ENCODE measurements at places on chromosomes 11 and 22. TPM values are rescaled to one million over a fixed set of nuclear protein-coding genes. Genes with fewer than 3 reads are reported as not detected.
A peak's percentile ranks its signal among the peaks of the same experiment; 100 is the strongest.

DNA sequence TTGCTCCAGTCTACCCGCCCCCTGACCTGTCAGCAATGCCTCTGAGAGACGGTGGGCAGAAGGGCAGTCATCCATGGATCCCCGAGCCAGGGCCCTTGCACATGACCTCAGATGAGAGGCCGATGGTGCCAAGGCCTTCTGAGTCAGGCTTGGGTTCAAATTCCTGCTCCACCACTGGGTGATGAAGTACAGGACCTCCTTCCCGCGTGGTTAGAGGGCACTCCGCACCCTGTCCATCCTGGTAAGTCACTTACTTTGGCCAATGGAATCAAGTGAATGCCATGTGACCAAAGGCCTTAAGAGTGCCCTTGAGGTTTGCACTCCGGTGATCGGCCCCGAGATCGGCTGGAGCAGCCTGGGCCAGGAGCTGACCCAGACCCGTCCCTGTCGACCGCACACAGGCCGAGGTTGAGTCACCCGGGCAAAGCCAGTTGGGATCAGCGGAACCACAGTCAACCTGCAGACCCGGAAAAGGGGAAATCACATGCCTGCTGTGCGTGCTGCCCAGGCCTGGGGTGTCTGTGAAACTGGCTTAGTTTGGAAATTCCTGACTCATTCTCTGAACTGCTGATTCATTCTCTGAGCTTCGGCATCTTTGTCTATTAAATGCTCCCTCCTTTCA is 48.9 kb downstream of the RTL6 start:
- DNase-seq = no peak

DNA sequence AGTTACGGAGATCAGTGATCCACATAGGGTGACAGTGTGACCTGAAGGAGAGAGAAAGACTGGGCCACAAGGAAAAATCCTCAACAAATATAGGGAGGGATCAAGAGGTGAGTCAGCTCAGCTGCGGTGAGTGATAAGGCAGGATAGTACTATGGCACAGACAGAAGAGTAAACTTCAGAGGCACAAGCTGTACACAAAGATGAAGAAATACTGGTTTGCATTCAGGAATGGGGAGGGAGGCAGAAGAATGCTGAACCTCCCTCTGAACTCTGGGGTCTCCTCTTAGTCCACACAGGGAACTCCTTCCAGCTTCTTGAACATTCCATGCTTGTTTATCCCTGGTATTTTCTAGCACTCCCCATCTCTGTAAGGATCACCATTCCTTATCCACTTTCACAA is 162.7 kb downstream of the BARX2 start:
- no peak for DNase-seq

DNA sequence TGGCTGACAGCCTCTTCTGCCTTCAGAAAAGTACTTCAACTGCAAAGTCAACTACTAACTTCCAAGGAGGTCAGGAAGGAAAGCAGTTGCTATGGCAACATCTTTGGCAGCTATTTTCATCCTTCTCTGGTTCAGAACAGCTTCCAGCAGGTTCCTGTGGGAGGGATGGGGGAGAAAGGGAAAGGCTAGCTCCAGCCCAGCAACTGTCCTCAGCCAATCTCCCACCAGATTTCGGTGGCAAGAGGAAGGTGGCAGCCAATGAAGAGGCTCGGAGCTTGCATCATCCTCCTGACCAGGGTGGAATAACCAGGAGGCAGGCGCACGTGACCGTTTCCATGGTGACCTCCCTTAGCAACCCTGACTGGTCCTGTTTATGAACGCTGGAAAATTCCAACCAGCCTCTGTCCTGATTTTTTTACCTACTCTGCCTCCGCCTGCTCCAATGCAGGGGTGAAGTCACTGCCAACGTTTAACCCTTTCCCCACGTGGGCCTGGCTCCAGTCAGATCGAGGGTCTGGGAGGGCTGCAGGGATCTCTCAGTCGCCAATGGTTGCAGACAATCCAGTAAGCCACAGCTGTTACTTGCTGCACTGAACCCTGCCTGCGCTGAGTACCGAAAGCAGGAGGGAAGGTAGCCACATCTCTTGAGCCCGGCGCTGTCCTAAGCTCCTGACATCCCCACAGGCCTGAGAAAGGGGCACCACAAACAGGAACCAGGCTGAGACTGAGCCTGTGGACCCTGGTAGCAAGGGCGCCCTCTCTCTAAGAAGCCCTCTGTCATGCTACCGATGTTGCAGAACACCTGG is 11.2 kb upstream of the MALAT1 start:
- DNase-seq = peak; percentile 99

DNA sequence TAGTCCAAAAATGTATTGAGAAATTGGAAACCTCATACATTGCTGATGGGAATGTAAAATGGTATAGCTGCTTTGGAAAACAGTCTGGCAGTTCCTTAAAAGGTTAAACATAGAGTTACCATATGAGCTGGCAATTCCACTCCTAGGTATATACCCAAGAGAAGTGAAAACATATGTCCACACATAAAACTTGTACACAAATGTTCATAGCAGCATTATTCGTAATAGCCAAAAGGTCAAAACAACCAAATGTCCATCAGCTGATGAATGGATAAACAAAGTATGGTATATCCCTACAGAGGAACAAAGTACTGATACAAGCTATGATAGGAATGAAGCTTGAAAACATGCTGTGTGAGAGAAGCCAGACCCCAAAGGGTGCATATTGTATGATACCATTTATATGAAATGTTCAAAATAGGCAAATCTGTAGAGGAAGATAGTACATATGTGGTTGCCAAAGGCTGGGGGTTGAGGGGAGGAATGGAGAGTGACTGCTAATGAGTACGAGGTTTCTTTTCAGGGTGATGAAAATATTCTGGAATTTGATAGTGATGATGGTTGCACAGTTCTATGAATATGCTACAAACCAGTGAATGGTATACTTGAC is 85.8 kb downstream of the ZBTB16 start:
- DNase-seq = no peak

- DNase-seq = no peak
Measured at GRCh38 chr11:41282395-41282794, 177.1 kb downstream of the LRRC4C start.

DNA sequence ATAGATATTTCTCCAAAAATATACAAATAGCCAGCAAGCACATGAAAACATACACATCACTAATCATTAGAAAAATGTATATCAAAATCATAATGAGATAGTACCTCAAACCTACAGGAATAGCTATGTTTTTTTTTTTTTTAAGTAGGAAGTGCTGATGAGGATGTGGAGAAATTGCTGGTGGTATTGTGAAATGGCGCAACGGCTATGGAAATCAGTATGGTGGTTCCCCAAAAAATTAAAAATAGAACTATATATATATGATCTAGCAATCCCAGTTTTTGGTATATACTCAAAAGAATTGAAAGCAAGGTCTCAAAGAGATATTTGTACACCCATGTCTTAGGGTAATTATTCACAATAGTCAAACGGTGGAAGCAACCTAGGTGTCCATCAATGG is 46.0 kb upstream of the HIPK3 start:
- DNase-seq = no peak

DNA sequence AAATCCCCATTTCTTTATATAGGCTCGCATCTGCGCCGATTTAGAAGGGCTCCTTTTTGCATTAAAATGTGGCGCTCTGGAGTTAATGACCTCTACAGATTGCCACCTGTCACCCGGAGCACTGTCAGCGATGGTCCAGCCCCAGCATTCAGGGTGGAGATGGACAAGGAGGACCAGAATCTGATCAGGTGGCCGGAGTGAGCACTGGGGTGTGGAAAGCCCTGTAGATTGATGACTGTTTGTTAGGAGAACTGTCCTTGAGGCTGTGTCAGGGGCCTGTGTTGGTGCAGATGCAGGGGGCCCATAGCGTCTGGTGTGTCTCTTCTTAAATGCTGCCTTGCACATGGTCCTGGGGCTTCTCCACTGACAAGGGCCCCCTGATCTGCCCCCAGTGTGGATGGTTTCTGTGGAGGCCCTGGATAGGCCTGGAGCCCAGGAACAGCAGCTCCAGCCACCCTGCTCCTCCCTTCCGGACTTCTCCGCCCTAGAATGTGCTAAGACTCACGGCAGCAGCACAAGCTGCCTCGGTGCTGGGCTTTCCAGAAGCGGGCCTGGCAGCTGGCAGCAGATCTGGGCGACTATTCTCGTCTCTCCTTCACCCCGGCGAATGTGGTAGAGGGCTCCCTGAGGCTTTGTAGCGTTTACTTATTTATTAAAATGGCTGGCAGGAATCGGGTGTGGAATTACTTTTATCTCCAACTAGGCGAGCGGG is 1333.3 kb downstream of the BRD1 start:
- DNase-seq = no peak

- DNase-seq = no peak
Measured at GRCh38 chr11:20530942-20531703, 68.3 kb upstream of the SLC6A5 start.

DNA sequence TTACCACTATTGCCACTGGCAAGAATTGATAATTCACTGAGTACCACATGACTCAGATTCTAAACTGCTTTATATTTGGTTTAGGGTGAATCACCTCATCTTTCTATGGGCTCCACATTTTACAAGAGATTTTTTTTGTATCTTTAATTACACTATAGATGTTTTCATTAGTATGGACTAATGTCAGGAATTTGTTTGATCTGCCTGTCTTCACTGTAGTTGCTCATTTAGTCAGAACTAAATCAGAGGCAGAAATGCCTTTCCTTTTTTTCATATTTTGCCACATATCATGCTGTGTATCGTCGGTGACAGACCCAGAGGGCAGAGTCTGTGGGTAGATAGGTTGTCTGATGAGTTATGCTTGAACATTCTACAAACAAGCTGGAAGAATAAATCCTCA is 524.1 kb downstream of the METTL15 start:
- no peak for DNase-seq

DNA sequence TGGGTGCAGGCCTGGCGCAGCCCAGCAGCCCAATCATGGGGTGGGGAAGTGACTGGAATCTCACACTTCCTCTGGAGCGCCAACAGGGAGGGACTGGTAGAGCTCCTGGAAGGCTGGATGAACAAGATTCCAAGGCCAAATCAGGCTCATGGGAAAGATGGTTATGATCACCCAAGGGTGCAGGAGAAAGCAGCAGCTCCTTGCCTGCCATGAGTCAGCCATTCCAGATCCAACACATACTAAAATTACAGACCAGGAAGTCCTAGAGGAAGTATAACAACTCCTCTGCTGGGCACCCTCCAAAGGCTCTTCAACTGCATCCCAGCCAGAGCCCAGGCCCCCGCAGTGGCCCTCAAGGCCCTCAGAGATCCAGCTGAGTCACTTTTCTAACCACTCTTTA is 427.3 kb downstream of the TENM4 start:
- DNase-seq = no peak

DNA sequence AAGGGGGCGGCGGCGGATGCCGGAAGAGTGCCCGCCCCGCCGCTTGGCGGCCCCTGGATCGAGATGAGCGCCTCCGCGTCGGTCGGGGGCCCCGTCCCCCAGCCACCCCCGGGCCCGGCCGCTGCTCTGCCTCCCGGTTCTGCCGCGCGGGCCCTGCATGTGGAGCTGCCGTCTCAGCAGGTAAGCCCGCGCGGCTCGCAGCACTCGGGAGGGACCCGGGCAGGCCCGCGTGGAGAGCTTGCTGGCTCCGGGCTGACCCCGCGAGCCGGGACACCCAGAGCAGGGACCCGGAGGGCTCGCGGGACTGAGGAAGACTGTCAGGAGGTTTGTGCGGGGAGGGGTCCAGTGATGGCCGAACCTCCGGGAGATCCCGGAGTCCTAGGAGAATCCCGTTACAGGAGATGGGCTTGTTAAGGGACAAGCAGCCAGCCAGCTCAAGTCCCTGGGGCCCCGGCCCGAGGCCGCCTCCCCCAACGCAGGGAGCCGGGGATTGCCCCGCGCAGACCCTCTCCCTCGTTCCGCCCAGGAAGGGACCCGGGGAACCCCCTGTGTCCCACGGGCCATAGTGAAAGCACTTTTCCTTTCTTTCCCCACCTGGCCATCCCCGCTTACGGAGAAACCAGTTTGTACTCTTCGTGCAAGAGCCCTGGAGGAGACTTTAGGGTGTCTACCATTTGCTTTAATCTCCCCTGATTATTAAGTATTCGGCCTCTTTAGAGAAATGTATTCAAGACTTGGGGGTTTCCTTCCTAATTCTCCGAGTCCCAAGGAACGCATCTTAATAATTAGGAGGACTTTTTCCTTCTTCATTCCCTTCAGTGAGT is 547 bp downstream of the UVRAG start:
- no peak for DNase-seq

GRCh38 chr22:50678651-50679521 is 6.3 kb downstream of the SHANK3 start:
- DNase-seq = no peak

DNA sequence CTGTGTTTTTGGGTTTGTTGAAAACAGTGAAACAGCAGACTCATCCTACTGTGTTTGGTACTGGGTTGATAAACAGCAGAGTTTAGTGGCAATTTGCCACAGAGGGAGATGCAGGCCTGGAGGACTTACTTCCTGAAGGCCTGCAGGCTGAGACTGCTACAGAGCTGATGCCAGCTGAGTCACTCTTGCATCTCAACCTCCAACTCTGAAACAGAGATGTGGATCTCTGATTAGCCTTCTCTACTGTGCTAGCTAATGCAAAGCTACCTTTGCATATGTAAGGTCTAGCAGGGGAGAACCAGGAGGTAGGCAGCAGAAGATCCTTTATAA is 14.3 kb downstream of the ATP5MG start:
- no peak for DNase-seq

GRCh38 chr11:114166362-114166761 is 106.9 kb downstream of the ZBTB16 start:
- DNase-seq = no peak

DNA sequence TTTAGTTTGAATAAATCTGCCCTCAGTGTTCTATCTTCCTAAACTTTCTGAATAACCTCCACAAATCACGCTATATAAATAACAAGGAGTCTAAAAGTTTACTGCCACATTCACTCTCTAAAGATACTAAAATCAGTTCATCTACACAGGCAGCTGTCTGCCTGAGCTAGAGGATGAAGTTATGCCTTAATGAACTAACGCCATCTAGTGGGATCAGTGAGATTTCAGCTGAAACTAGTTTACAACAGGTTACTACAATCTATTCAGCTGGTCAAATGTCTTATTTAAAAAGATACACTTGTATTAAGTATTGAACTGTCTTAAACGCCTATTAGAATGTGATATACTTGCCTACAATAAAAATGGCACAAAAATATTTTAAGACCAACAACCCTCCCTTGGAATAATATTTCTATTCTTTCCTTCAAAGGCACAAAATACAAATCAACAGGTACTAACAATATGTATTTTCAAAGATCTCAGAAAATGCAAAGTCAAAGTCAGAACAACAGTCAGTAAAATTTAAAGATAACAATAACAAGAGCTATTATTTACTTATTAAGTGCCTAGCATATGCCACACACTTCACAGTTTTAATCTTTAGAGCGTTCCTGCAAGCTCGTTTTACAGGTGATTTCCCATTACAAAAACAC is 84.1 kb downstream of the LARGE2 start:
- DNase-seq = peak; percentile 61

GRCh38 chr11:16365581-16366228 is 9.4 kb upstream of the SOX6 start:
- no peak for DNase-seq

FGF19 gene
- polyA plus RNA-seq = 1.2 TPM

KRTAP5-8 gene
- polyA plus RNA-seq = 1.0 TPM

SCGB1C1 gene
- not detected for polyA plus RNA-seq

C11orf52 gene
- polyA plus RNA-seq = 12.6 TPM

ZP1 gene
- polyA plus RNA-seq = 0.64 TPM

NEAT1 gene
- polyA plus RNA-seq = 168 TPM

BTBD18 gene
- polyA plus RNA-seq = 0.19 TPM

LRRC74B gene
- polyA plus RNA-seq = 0.21 TPM

Measured in right renal pelvis (tissue), 4 donors.